ENCODE measurements at places on chromosomes 7 and 10.

- no peak for DNase-seq
Observed at GRCh38 chr7:114048386-114049235, 129.8 kb upstream of the PPP1R3A start.

DNA sequence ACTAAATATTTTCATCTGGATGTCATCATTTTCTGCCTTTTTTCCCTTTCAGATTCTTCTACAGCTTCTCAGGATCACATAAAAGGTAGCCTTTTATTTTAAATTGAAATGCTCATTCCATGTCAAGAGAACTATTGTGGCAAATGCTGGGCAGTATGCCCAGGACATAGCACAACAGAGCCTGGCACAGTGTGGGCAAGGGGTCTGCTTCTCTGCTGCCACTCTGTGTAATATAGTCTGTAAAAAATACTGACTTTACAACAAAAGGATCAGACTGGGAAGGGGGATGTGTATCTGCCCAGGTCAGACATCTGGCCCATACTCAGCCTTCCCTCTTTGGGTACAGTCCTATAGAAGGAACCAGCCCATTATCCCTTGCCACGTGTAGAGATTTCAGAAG is 62.7 kb downstream of the CUZD1 start:
- no peak for DNase-seq

DNA sequence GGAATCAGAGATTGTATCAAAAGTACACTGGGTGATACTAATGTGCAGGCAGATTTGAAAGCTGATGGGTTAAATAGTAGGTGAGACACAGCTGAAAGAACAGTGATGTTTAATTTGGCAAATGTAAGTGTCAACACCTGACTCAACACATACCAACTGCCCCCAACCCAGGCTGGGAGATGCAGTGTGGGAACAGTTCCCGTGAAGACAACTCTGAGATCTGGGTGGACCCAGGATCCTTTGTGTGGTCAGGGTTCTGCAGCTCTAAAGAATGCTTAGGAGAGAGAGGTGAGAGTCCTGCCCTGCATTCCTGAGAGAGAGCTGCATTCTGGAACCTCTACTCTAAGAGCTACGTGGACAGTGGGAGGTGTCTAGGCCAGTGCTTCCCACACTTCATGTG is 479.7 kb downstream of the RPS24 start:
- DNase-seq = no peak

- no peak for DNase-seq
Observed at GRCh38 chr7:152984421-152984820, 224.9 kb downstream of the ACTR3B start.
